EH (cell line): ENCODE measurements at places on chromosomes 12 and 14.

GRCh38 chr12:108633534-108634248 lies at the start of gene SELPLG:
TSS of gene SELPLG (minus strand) at chr12:108633894. CDS start at chr12:108624307, 9,587 bp downstream.
- DNase-seq = no peak

- DNase-seq = no peak
Observed at GRCh38 chr12:101666052-101666728, 31.2 kb upstream of the CHPT1 start.

DNA sequence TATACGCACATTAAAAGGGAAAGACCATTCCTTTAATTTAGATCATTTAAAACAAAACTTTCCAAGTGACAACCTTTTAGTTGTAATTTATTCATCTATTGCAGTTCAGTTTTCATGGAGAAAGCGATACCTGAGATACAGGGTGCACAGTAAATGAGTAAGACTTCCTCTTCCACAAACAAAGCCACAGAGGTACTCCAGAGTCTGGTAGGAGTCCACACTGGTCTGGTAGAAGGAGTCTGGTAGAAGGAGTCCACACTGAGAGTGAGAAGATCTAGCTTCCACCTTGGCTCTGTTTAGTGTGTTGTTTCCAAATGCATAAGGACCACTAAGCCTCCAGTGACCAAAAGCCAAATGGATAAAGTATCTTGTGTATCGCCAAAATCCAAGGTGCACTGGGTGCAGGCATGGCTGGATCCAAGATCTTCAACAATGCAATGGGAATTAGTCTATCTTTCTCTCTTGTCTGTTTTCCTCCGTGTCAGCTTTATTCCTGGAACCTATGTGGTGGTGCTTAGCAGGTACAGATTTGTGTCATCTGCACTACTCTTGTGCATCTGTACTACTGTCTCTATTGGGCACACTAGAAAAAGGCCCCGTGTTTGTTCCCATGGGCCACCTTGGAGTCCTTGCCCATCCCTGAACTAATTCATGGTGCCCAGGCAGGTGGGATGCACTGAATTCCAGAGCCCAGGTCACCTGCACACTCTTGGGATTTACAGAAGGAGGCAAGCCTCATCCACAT lies 331.1 kb downstream of the BCL11B start:
- DNase-seq = no peak

DNA sequence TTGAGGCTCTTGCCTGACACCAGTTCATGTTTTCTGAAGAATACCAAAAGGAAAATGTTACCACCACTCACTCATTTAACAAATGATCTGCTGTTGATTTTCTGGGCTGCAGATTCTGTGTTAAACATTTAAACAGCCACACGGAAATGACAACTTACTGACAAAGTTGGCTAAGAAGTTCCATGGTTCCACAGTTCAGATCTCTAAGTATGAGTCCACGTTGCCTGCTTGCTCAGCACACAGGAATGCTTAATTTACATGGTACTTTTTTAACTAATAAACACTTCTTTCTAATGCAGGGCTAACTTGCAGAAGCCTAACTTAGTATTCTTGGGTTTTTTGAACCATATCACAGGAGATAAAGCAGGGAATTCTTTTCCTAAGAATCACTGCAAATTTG lies 34.7 kb downstream of the PTGER2 start:
- DNase-seq = peak; percentile 80

DNA sequence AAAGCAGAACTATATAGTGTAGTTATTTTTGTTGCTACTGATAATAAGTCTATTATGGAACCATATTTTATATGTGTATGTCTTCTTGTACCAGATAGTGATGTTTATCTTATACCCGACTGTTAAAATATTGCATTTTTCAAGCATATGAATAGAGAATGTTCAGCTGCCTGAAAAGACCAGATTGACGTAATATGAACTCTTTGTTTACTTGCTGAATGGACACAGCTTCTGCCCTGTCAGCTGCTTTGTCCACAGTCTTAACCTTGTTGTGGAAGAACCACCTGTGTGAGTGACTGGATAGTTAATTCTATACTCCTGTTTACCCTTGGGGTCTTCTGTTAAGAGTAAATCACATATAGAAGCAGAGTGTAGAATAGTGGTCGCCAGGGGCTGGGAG lies 109.3 kb downstream of the LGR5 start:
- no peak for DNase-seq

GRCh38 chr12:90331821-90332220 lies 623.2 kb downstream of the CCER1 start:
- DNase-seq = no peak

- no peak for DNase-seq
Observed at GRCh38 chr12:120855823-120856588, 48.2 kb downstream of the SPPL3 start.

DNA sequence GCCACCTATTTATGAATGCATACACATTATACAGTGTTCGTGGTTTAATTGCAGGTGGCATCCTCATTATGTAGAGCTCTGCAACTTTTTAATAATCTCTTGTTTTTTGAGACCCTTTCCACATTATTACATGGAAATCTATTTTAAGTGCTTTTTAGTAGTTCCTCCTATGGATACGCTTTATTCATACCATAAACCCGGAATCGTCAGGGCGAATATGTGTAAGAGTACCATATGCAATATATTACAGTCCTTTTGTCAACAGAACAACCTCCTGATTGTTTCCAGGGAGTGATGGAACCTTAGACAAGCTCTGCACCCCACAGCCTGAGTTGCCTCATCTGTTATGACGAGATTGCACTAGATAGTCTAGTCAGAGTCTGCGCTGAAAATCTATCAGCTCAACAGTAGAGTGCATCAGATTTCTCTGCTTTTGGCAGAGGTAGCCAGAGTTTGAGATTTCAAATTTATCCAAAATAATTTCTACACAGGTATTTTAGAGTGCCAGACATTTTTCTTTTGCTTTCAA lies 33.6 kb downstream of the EID3 start:
- DNase-seq = no peak

DNA sequence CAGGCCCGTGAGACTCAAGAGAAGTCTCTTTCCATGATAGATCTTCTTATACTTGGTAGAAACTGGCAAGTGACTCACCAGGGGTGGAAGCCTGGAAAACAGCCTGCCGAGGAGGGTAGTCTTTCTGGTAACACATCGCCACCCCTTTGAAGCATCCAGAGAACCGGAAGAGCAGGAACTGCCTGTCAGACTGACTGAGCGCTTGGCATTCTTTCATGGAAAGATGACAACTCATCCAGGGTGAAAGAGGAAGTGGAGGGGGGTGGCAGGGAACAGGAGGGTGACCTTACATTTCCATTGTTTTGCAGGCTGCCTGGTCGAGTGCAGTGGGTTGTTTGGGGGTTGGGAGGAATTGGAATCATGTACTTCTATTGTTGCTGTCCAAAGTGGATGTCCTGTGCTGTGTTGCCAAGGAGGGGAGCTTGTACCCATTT lies 34.5 kb downstream of the PRKCH start:
- DNase-seq = peak; percentile 43

- peak; percentile 87 for DNase-seq
Observed at GRCh38 chr14:67186789-67187584, 2.3 kb upstream of the GARIN2 start.

- no peak for DNase-seq
Observed at GRCh38 chr14:35231207-35231760, 60.9 kb upstream of the PSMA6 start.

- no peak for DNase-seq
Observed at GRCh38 chr12:630656-631632, 32.3 kb downstream of the NINJ2 start.

GRCh38 chr12:50221228-50222008 lies 54.2 kb upstream of the CERS5 start:
- peak; percentile 93 for DNase-seq

DNA sequence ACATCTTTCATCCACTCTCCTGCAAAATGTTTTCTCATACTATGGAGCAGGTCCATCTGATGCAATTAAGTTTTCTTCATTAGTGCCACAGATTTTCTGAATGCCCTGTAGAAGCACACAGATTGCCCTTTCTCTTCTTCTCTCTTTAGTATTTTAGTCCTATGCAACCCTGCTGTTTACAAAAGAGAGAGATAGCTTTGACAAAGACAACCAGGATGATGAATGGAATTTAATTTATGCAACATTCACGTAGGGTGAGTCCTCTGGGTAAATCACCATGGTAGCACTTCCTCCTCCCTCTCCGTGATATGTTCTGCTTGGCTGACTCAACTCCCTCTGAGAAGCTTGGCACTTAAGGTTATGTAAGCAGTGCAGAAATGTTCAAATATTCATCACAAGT lies 400.9 kb upstream of the PDE3A start:
- peak; percentile 98 for DNase-seq

GRCh38 chr12:75585330-75585729 lies 73.9 kb upstream of the KRR1 start:
- DNase-seq = peak; percentile 96

DNA sequence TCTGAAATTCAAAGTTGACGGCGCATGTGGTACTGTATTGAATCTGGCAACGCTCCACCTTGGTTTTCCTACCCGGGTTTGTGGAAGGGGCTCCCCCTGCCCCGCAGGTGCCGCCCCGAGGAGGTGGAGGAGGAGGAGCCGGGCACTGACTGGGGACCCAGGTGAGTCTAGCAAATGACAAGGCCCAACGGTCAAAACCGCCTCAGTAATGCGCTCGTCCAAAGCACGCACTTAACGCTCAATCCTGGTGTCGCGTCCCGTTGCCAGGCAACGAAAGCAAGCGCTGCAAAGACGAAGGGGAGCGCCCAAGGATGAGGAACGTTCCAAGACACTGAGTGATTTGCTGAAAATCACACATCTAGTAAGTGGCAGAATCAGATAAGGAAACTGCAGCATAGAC lies 24.0 kb upstream of the CLEC4E start:
- DNase-seq = no peak

- no peak for DNase-seq
Observed at GRCh38 chr14:102026934-102027333, 59.9 kb downstream of the HSP90AA1 start.

DNA sequence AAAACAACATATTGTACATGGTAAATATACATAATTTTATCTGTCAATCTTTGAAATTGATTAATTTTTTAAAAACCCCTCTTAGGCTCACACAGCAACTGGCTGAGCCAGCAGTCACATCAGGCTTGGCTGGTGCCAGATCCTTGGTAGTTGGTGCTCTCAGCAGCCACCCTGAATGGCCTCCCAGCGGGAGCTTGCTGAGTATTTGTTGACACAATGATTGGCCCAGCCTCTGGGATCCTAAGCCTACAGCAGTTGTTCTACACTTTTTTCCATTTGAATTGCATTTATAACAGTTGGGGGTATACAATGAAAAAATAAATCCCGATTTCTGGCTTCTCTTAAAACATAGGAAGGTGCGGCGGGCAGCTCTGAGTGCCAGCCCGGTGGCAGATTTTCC lies 11.1 kb downstream of the PRKAB1 start:
- DNase-seq = no peak

- DNase-seq = peak; percentile 59
Observed at GRCh38 chr14:102046337-102047278, 40.2 kb downstream of the HSP90AA1 start.

GRCh38 chr12:4285070-4285469 lies 11.5 kb downstream of the CCND2 start:
- DNase-seq = no peak

DNA sequence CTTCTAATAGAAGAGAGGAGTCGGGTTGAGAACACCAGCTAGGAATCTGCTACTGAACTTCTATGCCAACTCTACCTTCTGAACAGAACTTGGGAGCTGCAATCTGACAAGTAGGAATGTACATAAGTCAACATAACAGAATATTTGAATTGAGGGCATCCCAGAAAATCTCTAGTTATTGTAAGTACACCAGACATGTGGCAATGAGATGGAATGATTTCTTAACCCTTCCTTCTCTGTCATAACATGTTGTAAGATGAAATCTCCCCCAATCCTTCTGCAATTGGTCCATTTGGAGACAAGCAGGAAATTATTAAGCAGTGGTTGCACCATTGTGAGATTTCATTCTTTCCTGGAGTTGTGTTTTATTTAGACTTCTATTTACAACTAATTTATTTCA lies 68.7 kb upstream of the TMPO start:
- DNase-seq = no peak

DNA sequence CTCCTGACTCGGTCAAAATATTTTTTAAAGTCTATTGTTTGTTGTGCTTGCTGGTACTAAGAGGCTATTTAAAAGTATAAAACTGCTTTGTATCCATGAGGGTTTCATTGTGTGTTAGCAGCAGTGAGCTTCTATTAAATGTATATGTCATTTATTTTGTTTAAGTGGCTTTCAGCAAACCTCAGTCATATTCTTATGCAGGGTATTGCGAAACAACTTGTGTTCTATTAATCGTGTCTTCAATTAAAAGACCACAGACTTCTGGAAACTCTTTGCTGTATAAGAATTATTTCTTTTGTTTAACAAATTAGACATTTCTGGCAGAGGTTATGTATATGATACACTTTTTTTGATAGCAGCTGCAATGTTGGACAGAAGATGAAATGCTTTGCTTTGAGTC lies 6.5 kb downstream of the IAPP start:
- DNase-seq = no peak

DNA sequence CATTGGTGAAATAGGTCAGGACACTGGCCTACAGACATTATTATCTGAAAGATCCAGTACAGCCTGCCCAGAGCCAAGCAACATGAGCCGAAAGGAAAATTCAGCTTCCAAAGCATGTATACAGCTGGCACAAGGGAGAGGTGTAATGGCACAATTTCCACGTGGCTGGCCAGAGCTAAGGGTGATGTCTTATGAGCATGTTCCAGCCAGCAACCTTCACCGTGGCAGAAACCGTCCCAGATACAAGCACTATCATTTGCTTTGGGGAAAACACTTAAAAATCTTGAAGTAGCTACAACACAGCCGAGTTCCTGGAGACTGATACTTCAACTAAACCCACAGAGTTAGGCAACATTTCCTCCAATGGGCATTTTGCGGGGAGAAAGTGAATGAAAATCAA lies 44.5 kb downstream of the CORO1C start:
- no peak for DNase-seq

DNA sequence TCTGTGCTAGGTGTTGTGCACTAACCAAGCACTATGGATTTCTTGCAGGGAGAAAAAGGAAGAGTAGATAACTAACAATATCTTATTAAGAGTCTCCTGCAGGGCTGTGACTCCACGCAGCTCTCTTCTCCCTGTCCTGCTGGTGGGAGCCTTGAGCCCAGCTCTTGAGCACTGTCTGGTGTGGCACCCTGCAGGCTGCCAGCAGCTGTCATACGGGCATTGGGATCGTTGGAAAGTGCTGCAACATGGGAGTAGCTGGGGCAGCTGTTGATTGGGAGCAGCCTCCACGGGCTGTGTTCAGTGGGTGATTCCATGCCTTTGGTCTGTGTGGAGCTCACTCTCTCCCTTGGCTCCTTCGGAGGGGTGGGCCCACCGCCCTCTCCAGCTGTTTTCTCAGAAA lies 125.3 kb downstream of the FBXL14 start:
- no peak for DNase-seq

DNA sequence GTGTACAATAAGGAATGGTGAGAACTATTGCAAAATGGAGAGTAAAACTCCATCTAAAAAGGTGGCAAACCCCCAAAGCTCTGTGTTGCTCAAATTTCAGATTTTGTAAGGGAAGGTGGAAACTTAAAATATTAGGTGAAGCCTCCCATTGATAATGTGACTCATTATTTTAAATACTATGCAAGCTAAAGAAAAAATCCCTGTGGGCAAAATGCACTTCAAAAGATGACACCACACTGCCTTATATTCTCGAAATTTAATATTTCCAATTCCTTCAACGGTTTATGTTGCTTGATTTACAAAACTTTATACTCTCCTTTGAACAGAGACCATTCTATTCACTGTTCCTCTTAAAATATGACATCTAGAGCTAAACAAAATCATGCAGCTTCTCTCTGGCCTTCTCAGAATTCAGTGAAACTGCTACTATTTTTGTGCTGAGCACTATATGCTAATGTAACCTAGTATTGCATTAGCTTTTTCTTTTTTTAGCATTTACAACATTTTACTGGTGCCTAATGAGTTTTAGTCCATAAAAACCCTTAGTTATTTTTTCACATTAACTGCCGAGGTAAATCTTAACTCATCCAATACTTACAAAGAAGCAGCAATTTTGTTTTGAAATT lies 297.7 kb downstream of the SYT1 start:
- DNase-seq = no peak
